ENCODE measurements at places on chromosomes 3 and 15.
A peak's percentile ranks its signal among the peaks of the same experiment; 100 is the strongest.

DNA sequence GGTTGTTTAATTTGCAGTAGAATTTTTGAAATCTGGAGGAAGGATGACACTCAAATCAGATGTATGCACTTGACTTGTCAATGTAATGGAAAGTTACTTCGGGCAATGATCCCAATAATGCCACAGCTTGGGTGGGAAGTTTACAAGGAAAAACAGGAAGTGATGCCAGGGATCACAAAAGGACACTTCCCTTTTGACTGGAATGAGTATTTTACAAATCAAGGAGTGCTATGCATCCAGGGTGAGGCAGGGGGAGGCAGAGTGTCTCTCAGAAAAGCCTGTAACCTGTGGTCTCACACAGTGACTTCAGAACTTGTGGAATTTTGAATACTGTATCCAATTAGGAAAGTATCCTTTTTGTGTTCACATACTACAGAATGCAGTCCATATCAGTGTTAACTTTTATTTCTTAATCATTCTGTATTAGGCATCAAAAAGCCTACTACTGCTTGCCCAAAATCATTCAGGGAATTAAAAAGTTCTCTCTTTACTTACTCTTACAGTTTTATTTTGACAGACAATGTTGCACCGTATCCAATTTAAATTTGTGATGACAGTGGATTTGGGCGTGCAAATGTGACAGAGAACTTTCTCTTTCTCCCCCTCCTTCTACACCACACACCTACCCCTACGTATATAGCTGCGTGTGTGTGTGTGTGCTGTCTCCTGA lies 445.1 kb downstream of the MECOM start:
- DNase-seq: no peak

DNA sequence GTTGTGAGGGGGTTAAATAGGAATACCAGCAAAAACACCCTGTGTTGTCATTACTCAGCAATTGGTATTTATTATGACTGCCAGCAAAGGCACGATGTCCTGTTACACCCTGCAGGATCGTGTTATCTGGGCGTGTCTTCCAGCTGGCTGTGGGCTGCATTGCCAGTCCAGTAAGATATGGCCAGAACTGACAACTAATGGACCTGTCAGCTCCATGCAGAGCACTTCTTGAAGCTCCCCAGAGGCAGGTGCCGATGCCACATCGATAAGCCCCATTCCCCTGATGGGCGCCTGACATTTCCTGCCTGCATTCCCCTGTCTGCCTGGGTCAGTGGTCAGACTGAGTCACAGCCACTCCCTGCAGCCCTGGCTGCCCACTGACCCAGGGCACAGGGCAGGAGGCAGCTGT lies 79.7 kb upstream of the RASGRF1 start:
- DNase-seq: no peak

DNA sequence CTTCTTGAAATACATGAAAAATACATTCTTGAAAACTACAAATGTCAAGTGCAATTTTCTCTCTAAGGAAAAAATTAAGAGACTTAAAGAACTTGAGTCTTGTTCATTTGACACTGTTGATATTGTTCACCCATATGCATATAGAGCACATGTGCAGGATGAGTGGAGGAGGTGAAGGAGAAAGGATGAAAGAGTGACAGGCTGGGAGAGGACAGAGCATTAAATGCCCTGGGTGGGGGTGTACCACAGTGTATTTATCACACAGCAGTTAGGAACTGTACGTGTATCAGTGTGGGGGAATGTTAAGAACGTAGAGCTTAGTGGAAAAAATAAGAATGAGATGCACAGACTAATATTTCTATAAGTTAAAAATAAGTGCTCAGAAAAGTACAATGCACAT lies 45.7 kb downstream of the CTDSPL start:
- DNase-seq: no peak

DNA sequence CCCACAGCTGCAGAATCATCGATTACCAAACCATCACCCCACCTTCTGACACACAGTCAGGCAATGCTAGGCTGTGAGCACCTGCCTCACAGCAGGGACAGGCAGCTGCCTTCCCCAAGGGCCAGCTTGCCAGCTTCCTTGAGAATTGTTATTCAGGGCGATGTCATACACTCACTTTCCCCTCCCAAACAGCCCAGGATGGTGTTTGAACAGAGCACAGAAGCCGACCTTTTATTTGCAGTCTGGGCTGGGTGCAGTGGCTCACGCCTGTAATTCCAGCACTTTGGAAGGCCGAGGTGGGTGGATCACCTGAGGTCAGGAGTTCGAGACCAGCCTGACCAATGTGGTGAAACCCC lies 84.5 kb upstream of the HERC1 start:
- no peak for DNase-seq

GRCh38 chr15:58932710-58933280 lies 684 bp downstream of the SLTM start:
- no peak for DNase-seq

DNA sequence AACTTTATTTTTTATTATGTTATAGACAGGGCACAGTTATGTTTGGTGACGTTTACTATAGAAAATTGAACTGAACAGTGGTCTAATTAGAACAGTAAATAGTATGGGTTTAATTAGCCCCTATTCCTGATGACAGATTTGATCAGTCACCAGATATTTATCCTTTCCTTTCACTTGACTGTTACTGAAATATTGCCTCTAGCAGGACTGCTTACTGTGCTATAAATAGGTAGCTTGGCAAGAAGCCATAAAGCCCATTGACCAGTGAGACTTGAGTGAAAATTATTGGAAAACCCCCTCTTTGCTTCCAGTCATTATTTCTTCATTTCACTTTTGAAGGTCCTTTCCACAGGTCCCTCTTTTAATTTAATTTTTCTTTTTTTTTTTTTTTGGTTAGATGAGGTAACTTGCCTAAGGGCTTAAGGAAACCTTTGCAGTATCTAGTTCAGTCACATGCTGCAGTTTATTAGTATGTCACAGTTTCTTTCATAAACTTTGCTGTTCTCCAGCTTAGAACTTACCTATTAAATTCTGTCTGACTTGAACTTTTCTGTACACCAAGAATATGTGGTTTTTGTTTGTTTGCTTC lies 115.6 kb downstream of the ADAMTSL3 start:
- no peak for DNase-seq

GRCh38 chr3:9246189-9246588 lies 3.3 kb downstream of the SRGAP3 start:
- no peak for DNase-seq

DNA sequence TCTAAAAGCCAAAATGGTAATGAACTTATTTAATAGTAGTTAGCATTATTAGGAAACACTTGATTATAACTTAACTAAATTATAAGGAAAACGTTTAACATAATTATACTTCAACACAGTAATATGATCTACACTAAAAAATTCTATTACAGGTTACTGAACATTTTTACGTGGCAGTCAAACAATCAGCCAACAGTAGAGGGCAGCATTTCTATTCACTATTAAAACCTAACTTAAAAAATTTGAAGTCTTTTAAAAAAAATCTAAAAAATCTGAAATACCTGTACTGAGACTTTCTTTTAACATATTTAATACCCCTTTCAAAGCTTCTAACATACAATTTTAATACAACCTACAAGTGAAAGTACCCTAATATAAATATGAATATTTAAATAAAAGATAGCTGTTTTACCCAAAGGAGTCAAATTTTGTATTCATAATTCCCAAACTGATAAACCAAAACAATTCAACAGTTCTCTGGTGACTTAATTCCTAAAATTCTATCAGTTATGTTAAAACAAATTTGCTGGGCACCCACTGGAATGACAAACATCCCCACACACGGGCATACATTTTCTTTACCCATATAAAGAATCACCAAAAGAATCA lies 41.5 kb downstream of the DLG1 start:
- DNase-seq: peak; percentile 11

DNA sequence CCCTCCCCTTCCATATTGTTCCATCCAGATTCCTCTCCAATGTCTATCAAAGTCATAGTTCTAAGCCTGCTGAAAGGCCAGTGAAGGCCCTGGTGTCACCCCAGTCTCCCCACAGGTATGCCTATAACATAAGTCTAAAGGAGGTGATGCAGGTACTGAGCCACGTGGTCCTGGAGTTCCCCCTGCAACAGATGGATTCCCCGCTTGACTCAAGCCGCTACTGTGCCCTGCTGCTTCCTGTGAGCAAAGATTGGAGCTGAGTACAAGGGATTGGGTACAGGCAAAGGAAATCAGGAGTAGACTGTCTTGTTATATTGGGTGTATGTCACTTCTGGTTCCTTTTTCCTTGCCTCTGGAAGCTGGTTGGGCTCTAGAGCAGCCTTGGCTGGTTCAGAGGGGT lies 8.2 kb downstream of the EIF2B5 start:
- DNase-seq: no peak
